ENCODE measurements at places on chromosomes 5 and 9. TPM values are rescaled to one million over a fixed set of nuclear protein-coding genes. Genes with fewer than 3 reads are reported as not detected.

DNA sequence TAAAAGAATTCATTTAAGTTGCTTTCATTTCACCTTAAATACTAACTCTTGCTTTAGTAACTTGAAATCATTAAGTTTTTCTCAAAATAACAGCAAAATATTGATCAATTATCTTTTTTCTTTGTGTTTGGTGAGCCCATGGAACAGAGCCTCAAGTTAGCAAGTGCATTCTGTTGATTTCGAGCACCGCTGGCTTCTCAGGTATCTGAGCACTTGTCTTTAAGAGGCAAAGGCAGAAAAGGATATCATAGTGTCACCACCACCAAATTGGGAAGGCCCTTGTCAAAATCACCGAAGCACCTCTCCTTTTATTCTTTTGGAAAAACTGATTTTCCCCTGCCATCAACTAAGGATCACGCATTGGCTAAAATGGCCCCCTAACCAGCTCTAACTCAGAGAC lies 17.1 kb upstream of the CTNNAL1 start:
- DNase-seq = no peak

- DNase-seq = no peak
Measured at GRCh38 chr5:119708076-119708790, 78.9 kb downstream of the FAM170A start.

- DNase-seq = no peak
Measured at GRCh38 chr9:102506406-102506805, 488.7 kb upstream of the CYLC2 start.

- no peak for DNase-seq
Measured at GRCh38 chr5:119330367-119331183, 25.2 kb upstream of the TNFAIP8 start.

GRCh38 chr5:171667341-171668096 lies 118.1 kb upstream of the SMIM23 start:
- peak; percentile 91 for DNase-seq

DNA sequence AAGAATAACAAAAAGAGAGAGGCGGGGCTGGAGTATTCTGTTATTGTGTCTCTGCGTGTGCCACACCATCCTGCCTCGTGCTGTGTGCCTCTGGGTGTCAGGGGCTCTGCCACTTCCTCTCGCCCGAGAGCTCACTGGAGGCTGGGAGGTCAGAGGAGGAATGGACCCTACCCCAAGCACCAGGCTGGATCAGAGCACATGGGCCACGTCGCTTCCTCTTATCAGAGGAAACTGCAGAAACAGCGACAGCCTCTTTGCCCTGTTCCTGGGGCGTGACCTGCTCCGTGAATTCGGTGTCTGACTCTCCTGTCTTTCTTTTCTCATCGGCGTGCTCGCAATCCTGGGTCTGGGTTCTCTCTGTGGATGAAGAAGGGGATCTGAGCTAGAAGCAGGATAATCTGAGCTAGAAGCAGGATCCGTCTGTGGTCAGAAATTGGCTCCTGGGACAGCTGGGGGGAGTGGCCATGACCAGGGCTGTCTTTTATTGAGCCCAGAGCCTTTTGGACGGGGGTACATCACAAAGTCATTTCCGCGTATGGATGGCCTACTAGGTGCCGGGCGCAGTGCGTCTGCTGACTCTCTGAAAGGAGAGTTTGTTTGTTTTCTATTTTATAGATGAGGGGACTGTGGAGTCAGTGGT lies 150.3 kb upstream of the COL5A1 start:
- peak; percentile 21 for DNase-seq

- DNase-seq = no peak
Measured at GRCh38 chr9:19994296-19994695, 205.5 kb upstream of the SLC24A2 start.

DNA sequence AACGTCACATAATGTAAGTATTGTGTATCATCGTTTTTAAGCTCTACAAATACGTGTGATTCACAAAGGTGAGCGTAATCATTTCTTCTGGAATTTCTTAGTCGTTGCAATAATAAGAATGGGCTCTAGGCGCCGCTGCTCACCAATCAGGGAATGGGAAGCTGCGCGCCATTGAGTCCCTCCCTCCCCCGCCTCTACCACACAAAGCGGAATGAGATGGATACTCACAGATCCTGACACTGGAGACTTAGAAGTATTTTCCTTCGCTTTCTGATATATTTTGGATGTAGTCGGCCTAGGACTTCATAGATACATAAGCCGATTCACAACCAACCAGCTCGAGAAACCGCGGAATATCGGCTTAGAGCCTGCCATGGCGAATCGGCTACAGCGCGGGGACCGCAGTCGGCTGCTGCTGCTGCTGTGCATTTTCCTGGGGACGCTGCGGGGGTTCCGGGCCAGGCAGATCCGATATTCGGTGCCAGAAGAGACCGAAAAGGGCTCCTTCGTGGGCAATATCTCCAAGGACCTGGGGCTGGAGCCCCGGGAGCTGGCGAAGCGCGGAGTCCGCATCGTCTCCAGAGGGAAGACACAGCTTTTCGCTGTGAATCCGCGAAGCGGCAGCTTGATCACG lies at the start of gene PCDHGA11:
TSS of gene PCDHGA11 (plus strand) at position 197 of the 634 bp plus-strand sequence. CDS start at position 374, 177 bp downstream.
- DNase-seq = peak; percentile 84

DNA sequence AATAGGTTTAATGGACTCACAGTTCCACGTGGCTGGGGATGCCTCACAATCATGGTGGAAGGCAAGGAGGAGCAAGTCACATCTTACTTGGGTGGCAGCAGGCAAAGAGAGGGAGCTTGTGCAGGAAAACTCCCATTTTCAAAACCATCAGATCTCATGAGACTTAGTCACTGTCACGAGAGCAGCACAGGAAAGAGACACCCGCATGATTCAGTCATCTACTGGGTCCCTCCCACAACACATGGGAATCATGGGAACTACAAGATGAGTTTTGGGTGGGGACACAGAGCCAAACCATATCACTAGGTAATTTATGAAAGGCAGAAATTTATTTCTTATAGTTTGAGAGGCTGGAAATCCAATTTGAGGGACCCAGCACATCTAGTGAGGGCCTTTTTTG lies 40.0 kb downstream of the MTREX start:
- no peak for DNase-seq

GRCh38 chr9:68418259-68418845 lies 61.9 kb downstream of the PGM5 start:
- no peak for DNase-seq

- no peak for DNase-seq
Measured at GRCh38 chr9:98339987-98340800, 84.7 kb upstream of the TBC1D2 start.

- no peak for DNase-seq
Measured at GRCh38 chr9:2047144-2047671, 32.1 kb downstream of the SMARCA2 start.

DNA sequence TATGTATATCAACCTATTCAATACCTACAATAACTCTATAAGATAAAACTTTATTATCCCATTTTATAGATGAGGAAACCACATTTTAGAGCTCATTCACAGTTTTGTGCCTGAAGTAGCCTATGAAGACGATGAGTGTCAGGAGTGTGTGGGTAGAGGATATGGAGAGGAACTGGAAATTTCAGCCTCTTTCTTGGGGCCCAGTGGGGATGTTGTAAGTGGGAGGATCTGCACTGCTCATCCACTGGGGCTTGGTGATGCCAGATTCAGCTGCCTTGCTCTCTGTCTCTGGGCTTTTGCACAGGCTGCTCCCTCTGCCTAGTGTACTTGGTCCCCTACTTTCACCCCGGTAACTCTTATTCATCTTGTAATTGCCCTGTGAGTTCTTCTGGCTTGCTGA lies 194.7 kb downstream of the SREK1 start:
- no peak for DNase-seq

- no peak for DNase-seq
Measured at GRCh38 chr5:172641359-172642050, 442 bp downstream of the NEURL1B start.

GRCh38 chr5:17415321-17415758 lies 82.7 kb upstream of the TAF11L2 start:
- no peak for DNase-seq

DNA sequence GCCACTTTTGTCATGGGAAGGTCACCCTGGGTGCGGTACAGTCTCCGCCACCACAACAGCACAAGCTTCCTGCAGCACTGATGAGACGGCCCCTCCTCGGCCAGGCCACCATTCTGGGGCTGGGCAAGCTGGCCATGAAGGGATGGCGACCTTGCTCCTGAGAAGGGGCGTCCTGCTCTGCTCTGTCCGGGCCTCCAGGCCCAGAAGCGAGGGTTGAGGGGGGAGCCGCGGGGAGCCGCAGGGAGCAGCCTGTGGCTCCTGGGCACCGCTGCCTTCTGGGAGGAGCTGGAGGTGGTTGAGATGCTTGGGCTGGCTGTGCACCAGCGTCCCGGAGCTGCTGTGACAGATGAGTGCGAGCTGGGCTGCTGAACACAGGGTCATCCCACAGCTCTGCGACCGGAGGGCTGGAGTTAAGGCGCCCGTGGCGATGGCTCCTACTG lies 84.3 kb upstream of the RAPGEF1 start:
- no peak for DNase-seq

- DNase-seq = peak; percentile 15
Measured at GRCh38 chr5:145619806-145620310, 215.3 kb downstream of the PRELID2 start.

- no peak for DNase-seq
Measured at GRCh38 chr9:2634153-2634552, 12.6 kb downstream of the VLDLR start.

C5orf52 gene
- total RNA-seq = not detected

SLC36A3 gene
- not detected for total RNA-seq

KLHL9 gene
- 39.0 TPM for total RNA-seq

PAPPA gene
- total RNA-seq = 80.5 TPM

RFESD gene
- total RNA-seq = 4.7 TPM

DPH7 gene
- total RNA-seq = 20.2 TPM

FAM78A gene
- total RNA-seq = 0.25 TPM

GNAQ gene
- 104 TPM for total RNA-seq

SLC34A1 gene
- total RNA-seq = not detected

SLC25A2 gene
- 0.72 TPM for total RNA-seq

PCDHGA7 gene
- 8.4 TPM for total RNA-seq

Data from fibroblast of the aortic adventitia (primary cell).